ENCODE measurements at places on chromosomes 6 and 20.

DNA sequence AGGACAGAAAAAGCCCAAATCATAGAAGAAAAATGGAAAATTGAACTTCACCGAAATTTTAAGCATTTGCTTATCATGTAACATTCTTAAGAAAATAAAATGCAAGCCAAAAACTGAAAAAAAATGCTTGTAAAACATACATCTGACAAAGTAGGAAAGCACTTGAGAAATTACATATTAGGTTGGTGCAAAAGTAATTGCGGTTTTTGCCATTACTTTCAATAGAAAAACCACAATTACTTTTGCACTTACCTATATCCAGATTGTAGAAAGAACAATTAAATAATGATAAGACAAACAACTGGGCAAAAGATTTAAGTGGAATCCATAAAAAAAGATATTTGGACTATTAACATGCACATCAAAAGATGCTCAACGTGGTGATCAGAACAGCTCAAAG is 146.2 kb downstream of the TBXT start:
- DNase-seq: no peak

DNA sequence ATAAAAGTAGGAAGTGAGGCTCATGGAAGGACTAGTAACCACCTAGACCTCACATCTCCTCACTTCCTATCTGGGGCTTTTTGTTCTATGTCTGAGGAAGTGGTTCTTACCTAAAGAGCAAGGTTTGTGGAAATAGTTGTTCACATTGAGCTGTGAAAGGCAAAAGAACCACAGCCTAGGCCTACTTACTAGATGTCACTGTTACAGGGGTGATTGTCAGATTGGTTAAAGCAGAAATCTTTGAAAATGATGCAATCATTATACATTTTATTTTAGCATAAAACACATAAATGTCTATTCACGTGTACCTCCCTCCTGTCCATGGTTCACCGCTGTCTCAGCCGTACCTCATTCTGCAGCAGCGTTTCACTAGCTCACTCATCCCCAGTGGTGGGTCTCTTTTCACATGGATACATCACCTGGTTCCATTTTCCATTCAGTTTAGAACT is 268.8 kb downstream of the TMEM242 start:
- DNase-seq: peak; percentile 53

DNA sequence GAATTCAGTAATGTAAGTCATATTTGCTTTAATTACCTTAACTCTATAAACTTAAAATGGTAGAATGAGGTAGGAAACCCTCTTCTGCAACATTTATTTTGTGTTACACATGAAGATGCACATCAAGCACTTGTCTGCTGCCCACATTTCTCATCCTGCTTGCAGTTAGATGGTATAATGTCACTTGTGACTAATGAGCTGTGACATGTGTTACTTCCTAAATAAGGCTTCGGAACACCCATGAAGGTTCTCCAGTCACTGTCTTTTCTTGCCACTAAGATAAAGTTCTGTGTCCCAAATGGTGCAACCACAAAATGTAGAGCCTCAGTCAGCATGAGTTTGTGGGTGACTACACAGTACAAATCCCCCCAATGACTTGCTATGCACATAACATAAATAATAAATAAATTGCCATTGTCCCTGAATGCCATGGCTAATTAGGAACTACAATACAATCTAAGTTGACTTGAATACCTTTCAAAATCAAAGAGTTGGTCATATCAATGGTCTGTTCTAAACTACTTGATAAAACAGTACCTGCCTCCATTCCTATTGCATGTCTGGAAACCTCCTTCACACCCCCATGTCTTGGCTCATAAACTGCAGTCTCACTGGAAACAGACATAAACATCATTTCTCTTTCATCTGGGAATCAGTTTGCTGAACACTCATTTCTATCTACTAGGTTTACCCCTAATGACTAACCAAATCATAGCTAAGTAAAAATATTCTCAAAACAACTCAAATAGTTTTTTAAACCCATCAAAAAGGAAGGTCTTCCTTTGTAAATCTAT is 157.2 kb downstream of the PTPRK start:
- no peak for DNase-seq

DNA sequence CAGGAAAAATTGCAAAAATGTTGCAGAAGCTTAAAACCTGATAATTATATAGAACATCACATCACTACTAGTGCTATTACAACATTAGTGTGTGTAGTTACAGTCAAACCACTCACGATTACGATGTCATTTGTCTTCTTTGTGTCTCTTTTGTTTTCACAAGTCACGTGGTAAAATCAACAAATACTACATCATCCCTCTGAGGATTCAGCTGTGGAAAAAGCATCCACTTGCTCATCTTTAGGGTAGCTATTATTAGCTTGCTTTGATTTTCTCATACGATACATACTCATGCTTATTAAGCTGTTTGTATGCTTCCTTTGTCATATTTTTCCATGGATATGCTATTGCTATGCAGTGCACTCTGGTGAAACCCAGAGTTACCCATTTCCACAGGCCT is 22.2 kb upstream of the ATXN1 start:
- DNase-seq: no peak

- DNase-seq: no peak
These were observed 24.0 kb upstream of the NPBWR2 start for GRCh38 chr20:64131406-64131805.

DNA sequence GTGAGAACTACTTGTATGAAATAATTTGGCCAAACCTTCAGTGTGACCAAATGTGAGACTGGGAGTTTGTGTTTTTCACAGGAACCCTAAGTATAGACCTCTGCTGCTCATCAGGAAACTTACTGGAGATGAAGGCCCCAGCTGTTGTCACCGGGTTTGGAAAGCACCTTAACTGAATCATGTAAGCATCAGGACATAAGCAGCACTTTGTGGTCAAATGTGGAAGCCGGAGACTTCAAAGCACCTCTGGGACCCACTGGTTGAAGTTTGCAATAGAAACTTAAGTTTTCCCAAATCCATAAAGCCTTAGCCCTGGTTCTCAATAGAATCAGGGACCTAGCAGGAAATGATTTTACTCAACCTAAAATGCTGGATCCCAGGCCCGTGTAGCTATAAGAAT is 14.3 kb downstream of the TTPAL start:
- no peak for DNase-seq

- DNase-seq: no peak
These were observed 214.3 kb downstream of the DHX35 start for GRCh38 chr20:39176457-39176856.

DNA sequence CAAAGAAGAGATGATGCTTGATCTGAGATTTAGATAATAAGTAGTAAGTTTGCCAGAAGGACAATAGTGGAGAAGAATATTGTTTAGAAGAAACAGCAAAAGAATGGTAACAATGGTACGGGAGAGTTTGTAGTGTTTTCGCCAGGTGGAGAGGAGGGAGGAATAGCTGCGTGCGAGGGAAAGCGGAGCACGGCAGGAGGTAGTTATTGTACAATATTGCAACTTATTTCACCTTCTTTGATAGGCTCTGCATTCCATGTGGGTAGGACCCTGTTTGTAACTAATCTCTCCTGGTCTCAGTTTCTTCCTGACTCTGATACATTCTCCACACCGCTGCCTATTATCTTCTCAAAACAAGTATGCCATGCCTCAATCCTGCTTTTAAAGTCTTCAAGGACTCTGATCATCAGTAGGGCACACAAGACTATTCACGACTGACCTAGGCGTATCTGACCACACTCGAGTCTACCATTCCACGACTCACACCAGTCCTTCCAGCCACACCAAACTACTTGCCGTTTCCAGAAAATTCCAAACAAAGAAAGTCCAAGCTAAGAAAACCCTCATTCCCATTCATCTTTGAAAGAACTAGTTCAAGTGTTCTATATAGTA is 1.1 kb downstream of the PPIL4 start:
- DNase-seq: no peak

GRCh38 chr6:23350752-23351453 is 775.1 kb upstream of the NRSN1 start:
- DNase-seq: no peak

- no peak for DNase-seq
These were observed 771 bp upstream of the PPP1R3G start for GRCh38 chr6:5084360-5084780.

DNA sequence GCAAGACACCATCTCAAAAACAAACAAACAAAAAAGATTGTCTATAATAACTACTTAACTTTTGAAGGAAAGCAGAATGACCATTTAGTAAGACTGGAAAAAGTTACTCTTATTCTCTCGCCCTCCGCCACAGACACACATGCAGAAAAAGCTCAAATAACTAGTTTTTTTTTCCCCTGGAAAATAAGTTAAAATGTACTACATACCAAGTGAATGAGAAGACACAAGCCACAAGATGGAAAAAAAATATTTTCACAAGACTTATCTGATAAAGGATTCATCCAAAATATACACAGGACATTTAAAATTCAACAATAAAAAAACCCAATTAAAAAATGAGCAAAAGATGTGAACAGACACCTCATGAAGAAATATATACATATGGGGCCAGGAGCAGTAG is 31.9 kb downstream of the NUDT3 start:
- DNase-seq: no peak

- DNase-seq: no peak
These were observed 57.0 kb downstream of the KIF13A start for GRCh38 chr6:17930321-17930993.

GRCh38 chr6:105817370-105817769 is 268.8 kb upstream of the PRDM1 start:
- DNase-seq: no peak

- no peak for DNase-seq
These were observed 905.4 kb upstream of the FLRT3 start for GRCh38 chr20:15242773-15243172.

DNA sequence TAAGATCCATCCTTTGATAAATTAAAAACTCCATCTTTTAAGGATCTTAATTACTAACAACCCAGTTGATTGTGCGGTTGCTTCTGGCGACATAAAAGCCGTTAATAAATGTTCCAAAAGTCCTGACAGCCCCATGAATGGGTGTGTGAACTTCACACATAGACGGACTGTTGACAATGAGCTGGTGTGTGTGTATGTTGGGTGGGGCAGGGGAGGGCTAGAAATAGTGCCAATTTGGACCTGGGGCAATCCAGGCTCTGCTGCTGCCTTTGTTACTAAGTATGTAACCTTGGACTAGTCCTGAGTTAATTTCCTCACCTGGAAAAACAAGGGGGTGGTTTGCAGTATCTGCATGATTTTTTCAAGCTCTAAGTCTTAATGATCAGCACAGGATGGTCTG is 4.2 kb downstream of the MAS1 start:
- no peak for DNase-seq

- no peak for DNase-seq
These were observed 161.3 kb downstream of the PHACTR3 start for GRCh38 chr20:59765599-59766177.

DNA sequence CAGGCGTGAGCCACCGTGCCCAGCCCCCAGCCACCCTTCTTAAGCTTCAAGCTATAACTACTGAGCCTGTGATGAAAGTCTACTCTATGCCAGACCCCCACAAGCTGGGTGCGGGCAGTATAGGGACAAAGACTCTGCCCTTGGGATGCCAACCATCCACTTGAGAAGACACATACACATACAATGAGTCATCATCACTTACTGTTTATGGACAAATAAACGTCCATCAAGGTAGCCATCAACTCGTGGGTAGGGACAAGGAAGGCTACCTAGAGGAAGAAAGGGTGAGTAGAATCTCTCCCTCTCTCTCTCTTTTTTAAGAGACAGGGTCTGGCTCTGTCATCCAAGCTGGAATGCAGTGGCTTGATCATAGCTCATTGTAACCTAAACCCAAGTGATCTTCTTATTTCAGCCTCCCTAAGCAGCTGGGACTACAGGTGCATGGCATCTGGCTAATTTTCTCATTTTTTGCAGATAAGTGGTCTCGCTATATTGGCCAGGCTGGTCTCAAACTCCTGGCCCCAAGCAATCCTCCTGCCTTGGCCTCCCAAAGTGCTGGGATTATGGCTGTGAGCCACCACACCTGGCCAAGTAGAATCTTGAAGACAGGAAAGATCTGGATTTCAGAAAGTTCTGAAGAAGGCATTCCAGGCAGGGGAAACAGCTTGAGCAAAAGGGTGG is 2.6 kb upstream of the TP53INP2 start:
- no peak for DNase-seq

- no peak for DNase-seq
These were observed 73.1 kb downstream of the OR2B2 start for GRCh38 chr6:27838945-27839625.

- peak; percentile 45 for DNase-seq
These were observed 196.1 kb downstream of the DLL1 start for GRCh38 chr6:170094686-170095272.

GRCh38 chr20:4169360-4170190 is 154.2 kb upstream of the RNF24 start:
- no peak for DNase-seq

DNA sequence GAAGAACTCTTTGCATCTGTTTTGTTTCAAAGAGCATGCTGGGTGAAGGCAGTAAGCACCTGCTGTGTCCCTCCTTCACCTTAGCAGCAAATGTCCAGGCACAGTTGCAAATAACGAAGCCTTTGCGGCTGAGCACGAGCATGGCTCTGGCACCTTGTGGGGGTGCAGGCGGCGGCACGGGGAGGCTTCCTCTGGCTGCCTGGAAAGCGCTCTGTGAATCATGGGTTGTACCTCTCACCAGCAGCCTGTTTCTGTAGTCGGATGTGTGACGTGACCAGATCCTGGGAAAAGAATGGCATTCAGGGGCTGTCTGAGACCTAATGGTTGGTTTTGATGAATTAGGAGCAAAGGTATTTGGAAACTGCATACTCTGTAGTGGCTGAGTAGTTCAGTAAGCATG is 144.8 kb downstream of the DTNBP1 start:
- no peak for DNase-seq

DNA sequence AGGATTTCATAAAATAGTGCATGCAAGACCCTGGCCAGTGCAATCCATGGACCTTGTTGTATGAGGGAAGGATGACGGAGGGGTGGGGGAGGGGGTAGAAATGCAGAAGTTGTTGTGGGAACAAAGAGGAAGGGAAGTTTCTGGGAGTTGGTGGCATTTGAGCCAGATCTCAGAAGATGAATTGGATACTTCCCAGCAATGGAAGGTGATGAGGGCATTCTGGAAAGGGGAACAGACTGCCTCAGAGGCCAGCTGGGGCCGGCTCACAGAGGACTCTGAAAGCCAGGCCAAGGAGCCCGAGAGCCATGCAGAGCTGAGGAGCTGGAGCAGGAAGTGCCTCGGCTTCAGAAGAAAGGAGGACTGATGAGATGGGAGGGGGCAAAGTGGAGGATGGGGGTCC is 2.7 kb downstream of the TMEM74B start:
- DNase-seq: no peak

GRCh38 chr6:43773050-43773979 is 3.3 kb downstream of the VEGFA start:
- no peak for DNase-seq

DNA sequence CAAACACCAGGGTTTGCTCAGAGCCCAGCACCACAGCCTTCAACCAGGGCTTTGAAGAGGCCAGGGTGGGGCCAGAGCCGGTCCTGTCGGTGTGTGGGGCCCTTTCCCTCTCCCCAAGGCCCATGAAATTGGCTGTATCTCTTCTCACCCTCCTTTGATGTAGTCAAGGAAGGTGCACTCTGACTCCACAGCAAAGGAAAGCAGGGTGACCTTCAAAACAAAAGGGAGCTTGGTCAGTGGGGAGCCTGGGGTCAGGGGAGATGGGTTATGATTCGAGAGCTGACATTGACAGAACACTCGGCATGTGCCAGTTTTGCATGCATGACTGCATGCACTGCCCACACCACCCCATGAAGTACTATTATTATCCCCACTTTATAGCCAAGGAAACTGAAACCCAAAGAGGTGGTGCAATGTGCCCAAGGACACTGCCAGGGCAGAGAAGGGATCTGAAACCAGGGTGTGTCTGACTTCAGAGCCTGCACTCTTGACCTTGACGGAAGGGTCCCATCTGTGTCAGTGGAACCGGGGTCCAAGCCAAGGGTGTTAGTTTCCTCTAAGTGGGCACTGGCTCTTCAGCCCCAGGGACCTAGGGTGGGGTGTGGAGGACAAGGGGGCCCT is 55.4 kb downstream of the RAB44 start:
- no peak for DNase-seq

Measured in CD8-positive, alpha-beta T cell (primary cell).